Renal pelvis (tissue), 12 donors: ENCODE measurements at places on chromosomes 7 and 10. TPM values are rescaled to one million over a fixed set of nuclear protein-coding genes. Genes with fewer than 3 reads are reported as not detected.
A peak's percentile ranks its signal among the peaks of the same experiment; 100 is the strongest.

GRCh38 chr10:126209451-126209850, 178.8 kb downstream of the ADAM12 start:
- no peak for DNase-seq

- DNase-seq: peak; percentile 59
Observed at GRCh38 chr7:70435634-70436033, 696.3 kb upstream of the GALNT17 start.

DNA sequence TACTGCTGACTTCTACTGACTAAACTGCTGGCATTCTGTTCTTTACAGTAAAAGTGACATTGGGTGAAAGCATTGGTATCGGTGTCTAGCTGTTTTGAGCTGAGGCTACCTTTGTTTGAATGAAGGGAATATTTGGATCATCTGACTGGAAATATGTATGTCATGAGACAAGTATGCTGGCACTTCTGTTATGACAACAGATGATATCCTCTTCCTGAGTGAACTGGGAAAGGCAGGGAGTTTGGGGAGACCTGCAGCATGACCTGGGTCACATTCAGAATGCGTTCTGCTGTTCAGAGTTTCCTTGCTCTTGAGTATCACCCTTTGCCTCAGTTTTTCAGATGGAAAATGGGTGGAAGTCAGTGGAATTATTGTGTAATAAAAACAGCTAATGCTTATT, 81.8 kb downstream of the PLCE1 start:
- no peak for DNase-seq

- DNase-seq: no peak
Observed at GRCh38 chr10:85458324-85458723, 908.3 kb downstream of the GRID1 start.

GPC2 gene
- 14.0 TPM for polyA plus RNA-seq

WNT2 gene
- 0.77 TPM for polyA plus RNA-seq
